ENCODE measurements at places on chromosomes 6 and 20.

DNA sequence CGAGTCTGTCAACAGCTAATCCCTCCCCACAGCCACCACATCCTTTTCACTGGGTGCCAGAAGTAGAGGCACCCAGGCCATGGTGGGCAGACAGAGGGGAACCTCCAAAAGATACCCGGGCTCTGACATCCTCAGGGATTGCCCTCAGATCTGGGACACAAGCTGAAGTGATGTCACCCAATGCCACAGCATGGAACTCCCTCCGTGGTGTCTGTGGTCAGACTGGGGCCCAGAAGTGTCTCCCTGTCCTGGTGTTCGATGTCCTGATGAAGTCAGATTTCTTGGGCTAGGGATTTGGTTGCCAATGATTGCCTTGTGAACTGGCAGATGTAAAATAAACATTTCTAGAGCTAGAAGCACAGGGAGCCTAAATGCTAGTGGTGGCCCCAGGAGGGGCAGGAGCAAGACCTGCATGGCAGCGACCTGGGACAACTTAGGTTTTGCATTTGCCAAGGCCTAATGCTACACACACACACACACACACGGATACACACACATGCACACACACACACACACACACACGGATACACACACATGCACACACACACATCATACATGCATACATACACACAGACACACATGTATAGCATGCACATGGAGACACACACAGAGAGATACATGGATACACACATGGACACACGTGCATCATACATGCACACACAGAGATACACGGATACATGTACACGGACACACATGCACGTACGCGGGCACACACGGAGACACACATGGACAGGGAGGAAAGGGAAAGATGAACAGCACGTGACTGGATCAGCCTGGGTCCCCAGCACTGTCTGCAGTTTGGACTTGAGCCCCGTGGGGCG is 221.0 kb downstream of the NFATC2 start:
- DNase-seq: no peak

DNA sequence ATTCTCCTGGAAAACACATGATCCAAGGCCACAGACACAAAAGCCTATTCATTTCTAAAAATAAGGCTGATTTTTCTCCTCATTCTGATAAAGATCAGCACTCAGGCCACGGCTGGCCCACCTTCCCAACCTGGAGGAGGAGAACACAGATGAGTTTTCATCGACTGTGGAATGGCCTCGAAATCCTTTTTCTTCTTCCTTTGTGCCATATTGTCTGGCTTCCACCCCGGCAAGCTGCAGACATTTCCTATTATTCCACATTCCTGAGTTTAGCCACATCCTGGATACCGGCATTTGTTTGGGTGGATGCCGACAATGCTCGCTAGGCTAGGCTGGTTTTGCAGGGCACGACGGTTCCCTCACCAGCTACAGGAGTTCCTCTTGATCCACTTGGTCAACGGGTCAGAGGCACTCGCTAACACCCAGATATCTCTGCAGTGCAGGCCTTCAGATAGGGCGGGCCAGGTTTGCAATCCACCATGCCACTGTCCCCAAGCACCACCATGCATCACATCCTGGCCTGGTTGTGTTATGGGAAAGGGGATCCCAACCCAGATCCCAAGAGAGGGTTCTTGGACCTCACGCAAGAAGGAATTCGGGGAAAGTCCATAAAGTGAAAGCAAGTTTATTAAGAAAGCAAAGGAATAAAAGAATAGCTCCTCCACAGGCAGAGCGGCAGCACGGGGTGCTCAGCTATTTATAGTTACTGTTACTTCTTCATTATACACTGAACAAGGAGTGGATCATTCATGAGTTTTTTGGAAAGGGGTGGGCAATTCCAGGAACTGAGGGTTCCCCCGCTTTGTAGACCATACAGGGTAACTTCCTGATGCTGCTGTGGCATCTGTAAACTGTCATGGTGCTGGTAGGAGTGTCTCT is 4.2 kb upstream of the CTSZ start:
- peak; percentile 91 for DNase-seq

GRCh38 chr6:95232446-95232845 is 344.9 kb upstream of the MANEA start:
- no peak for DNase-seq

DNA sequence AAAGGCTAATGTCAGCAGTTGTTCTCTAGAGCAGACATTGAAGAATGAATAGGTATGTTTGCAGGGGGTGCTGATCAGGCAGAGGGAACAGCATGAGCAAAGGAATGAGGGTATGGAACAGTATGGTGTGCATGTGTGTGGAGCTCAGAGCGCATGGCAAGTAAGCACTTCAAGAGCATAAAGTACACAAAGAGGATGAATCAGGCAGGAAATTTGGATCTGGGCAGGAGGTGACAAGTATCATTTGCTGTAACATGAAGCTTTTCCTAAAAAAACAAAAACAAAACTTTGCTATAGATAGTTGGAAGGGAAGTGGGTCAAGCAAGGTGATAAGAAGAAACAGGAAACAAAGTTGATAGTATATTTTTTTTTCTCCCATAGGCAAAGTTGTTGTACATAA is 746.8 kb downstream of the HDGFL1 start:
- DNase-seq: no peak

DNA sequence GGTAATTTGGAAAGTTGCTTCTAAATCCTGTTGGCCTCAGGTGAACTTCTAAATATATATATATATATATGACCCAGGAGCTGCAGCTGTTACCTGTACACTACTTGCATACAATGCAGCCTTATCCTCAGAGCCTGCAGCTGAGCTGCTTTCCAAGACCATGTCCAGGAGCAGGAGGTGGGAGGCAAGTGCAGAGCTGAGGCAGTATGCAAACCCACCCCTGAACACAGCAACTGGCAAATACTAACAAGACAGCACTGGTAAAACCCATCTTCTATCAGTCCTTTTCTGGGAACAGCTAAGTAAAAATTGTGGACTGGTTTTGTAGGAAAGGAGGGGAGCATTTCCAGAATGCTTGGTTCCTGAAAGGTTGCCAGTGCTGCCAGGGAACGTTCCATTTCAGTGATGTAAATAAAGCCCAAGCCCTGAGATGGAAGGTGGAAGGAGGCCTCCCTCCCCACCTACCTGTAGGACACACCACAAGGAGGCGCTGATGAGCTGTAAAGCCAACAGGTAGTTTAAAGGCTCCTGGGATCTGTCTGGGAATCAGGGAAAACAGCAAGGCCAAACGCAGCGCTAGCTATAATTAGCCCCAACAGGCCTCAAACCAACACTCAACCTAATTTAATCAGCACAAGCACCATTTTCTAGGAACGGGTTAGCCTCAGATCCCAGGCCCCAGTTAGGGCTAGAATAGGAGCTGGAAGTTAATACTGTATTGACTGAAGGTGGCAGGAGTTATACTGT is 93.8 kb upstream of the MAP7 start:
- peak; percentile 84 for DNase-seq

DNA sequence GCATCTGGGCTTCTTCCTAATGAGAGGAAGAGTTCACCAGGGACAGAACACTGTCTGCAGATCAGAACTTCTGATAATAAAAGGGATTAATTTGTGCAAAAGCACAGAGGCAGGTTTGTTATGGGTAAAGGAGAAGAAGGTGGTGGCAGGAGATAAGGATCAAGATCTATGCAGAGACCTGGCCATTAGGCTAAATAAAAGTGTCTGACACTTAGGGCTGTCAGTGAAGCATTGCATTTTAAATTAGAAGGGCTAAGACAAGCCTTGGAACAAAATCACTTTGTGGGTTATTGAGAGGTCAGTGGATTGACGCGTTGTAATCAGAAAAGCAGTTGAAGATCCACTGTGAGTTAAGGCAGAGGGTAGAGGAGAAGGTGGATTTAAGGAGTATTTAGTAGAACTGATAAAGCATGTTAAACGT is 76.8 kb downstream of the MAP3K4 start:
- no peak for DNase-seq

DNA sequence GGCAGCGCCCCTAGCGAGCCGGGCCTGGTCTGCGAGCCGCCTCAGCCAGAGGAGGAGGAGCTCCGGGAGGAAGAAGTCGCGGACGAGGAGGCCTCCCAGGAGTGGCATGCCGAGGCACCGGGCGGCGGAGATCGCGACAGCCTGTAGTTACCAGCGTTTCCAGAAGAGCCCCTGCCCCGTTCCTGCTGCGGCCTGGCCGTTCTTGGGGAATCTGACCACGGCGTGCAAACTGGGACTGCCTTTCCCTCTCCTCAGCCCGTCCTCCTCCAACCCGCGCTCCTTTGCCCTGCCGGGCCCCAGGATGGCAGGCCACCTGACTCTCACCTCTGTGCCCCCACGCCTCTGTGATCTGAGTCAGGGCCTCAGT is 802 bp downstream of the HDGFL1 start:
- no peak for DNase-seq

DNA sequence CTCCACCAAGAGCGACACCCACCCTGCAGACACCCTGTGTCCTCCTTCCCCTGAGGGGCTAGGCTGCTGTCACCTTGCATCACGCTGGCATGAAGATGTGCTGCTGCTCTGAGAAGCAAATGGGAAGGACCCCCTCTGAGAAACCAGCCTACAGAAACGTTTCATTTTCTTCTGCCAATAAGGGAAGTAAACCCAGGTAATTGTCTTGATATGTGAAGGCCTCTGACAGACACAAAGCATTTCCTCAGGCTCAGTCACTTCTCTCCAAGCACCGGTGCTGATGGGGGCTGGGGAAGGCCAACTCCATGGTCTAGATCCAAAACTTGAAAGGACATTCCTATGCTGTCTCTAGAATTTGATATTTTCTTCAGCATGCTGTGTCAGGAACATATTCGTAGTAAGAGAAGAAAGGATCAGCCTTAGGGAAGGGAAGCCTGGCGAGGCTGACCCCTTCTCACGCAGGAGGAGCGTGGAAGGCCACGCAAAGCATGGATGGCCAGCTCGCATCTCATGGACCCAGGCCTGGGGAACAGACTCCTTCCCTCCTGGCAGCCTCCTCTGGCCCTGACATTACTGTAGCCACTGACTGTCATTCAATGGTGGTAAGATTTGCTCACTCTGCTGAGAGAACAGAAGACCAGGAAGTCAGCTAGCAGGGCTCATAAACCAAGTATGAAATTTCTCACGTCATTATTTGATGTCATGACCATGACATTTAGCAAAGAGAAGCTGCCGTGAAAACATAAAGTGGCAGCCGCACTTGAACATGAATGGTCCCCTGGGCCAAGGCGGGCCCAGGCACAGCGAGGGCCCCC is 20.4 kb downstream of the ACSS1 start:
- DNase-seq: no peak

- no peak for DNase-seq
Observed at GRCh38 chr6:140604786-140605185, 1230.3 kb upstream of the CITED2 start.

GRCh38 chr20:50408526-50409364 is 101.4 kb upstream of the PTPN1 start:
- DNase-seq: no peak

DNA sequence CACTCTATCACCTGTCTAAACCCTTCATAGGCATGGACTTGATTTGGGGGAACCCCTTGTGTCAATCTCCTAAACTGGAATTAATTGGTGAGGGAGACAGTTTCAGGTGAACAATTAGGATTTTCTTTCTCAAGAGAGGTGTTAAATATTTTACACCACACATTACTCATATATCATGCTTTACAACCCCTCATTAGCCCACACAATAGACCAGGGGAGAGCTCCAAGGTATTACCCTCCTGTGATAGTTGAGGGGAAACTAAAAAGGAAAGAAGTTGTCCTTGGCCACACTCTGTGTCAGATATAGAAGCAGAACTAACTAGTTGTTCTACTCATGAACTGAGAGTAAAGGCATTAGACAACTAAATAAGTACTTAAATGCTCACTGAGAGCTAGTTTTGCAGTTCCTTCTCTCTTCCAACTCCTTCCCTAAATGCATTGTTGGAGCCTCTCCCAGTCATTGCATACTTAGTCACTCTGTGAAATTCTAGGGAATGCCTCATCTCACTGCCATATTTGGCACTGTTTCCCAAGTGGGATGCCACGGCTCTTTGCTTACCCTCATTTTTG is 183.7 kb upstream of the CEP162 start:
- DNase-seq: peak; percentile 81

GRCh38 chr6:41257369-41258195 is 28.9 kb downstream of the TREM1 start:
- peak; percentile 8 for DNase-seq

Data from EL (cell line).